ENCODE measurements at places on chromosomes 12 and 14.

DNA sequence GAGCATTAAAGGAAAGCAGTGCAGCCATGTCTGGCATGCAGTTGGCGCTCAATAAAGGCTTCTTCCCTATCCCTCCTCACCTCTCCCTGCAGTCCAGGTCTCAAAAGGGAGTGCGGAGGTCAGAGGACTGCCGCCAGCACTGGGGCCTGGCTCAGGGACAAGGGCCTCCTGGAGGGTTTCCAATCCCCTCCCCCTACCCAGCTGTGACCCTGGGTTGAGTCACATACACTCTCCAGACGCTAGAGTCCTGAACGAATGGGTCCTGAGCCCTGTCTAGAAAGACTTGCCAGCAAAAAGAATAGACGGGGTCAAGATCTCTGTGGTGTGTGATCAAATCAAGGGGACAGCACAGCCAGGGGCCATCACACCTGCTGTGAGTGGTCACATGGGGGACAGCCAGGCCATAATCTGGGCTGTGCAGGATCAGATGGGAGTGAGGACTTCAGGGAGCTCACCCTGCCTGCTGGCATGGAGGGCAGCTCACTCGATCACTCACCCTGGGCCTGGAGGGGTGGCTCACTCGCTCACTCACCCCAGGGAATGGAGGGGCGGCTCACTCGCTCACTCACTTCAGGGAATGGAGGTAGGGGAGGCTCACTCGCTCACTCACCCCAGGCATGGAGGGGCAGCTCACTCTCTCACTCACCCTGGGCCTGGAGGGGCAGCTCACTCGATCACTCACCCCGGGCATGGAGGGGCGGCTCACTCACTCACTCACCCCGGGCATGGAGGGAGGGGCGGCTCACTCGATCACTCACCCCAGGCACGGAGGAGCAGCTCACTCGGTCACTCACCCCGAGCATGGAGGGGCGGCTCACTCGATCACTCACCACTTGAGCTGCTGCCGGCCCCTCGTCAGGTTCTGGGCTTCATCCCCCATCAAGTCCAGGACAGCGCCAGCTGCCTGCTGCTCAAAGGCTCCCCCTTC lies 12.8 kb downstream of the CFAP73 start:
- peak; percentile 60 for DNase-seq
- H3K4me1 ChIP-seq, result peaks cover 31% of the 10 kb centered on the region
- H3K27me3 ChIP-seq, result no peaks in the 10 kb centered on the region
- H3K36me3 ChIP-seq, result peaks cover 85% of the 10 kb centered on the region

- H3K27ac ChIP-seq, result no peak overlapping the region
- H3K4me3 ChIP-seq, result no peak overlapping the region
Measured at GRCh38 chr14:76083796-76084765, 67.6 kb upstream of the GPATCH2L start.

GRCh38 chr12:32847287-32847686 lies 49.3 kb downstream of the PKP2 start:
- H3K4me1 ChIP-seq, result no peaks in the 10 kb centered on the region
- no peak overlapping the region for H3K4me3 ChIP-seq
- no peak for DNase-seq

DNA sequence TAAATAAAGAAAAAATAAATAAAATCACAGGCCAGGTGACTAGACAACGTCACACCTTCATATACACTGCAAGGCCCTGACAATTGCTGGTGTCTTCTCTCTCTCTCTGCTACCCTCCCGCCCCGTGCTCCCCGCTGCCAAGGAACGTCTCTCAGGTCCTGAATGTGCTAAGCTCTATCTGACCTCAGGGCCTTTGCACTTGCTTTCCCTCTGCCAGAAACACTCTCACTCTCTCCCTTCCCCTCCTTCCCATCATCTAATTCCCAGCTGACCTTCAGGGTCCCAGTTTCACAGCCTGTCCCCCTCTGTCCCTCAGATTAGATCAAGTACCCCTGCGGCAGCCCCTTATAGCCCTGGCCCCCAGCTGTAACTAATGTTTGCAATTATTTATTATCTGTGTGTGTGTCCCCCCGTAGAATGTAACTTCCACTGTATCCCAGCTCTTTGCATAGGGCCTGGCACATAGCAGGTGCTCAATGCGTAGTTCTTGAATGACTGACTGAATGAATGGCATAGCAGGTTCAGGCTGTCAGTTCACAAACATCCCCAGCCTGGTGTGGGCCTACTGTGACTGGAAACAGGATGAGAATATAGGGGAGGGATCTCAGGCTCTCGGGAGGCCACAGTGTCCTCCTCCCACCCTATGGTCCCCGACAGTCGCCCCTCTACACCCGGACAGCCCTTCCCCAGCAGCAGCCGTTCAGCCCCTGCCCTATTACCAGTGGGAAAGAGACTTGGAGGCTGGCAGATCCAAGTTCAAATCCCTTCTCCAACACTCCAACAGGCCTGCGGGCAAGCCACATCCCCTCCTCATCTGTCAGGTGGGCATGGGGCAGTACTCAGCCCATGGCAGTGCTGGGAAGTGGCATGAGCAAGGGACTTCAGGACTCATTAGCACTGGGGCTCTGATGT lies 6.6 kb downstream of the BEGAIN start:
- no peaks in the 10 kb centered on the region for H3K36me3 ChIP-seq
- no peaks in the 10 kb centered on the region for H3K27me3 ChIP-seq
- no peak overlapping the region for H3K4me3 ChIP-seq
- DNase-seq, result no peak

GRCh38 chr14:105944632-105945610 lies 418.5 kb downstream of the TMEM121 start:
- H3K36me3 ChIP-seq, result no peaks in the 10 kb centered on the region
- DNase-seq, result no peak
- H3K4me3 ChIP-seq, result no peak overlapping the region
- no peaks in the 10 kb centered on the region for H3K4me1 ChIP-seq

DNA sequence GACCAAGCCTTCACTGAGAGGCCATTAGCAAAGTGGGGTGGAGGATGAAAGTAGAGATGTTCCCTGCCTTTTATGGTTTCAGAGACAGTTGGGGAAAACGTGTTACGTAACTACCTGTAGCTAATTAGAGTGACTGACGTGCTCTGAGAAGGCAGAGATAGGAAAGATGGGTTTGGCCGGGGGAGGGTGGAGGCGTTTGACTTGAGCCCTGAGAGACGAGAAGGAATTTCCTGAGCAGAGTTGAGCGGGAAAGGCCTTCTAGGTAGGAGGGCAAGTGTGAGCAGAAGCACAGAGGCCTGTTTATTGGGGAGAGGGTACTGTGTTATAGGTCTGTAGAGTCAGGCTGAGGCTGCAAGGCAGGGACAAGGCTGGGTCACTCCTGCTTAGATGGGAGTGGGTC lies 8.6 kb downstream of the TUNAR start:
- no peaks in the 10 kb centered on the region for H3K4me1 ChIP-seq
- DNase-seq, result no peak
- no peak overlapping the region for H3K27ac ChIP-seq
- H3K4me3 ChIP-seq, result no peak overlapping the region

GRCh38 chr14:105205673-105206208 lies 24.6 kb upstream of the NUDT14 start:
- H3K27me3 ChIP-seq, result no peaks in the 10 kb centered on the region
- no peak overlapping the region for H3K27ac ChIP-seq
- H3K4me1 ChIP-seq, result peaks cover 24% of the 10 kb centered on the region
- peaks cover 34% of the 10 kb centered on the region for H3K36me3 ChIP-seq

GRCh38 chr12:55997535-55997859 lies 421 bp downstream of the SUOX start:
- no peaks in the 10 kb centered on the region for H3K27me3 ChIP-seq
- peak; percentile 3 for DNase-seq
- H3K36me3 ChIP-seq, result peaks cover 24% of the 10 kb centered on the region
- peak overlapping the region; percentile 52 for H3K27ac ChIP-seq

- H3K36me3 ChIP-seq, result no peaks in the 10 kb centered on the region
- DNase-seq, result peak; percentile 79
- H3K27me3 ChIP-seq, result no peaks in the 10 kb centered on the region
- H3K27ac ChIP-seq, result peak overlapping the region; percentile 34
Measured at GRCh38 chr14:93115069-93115820, 480 bp downstream of the ITPK1 start.

DNA sequence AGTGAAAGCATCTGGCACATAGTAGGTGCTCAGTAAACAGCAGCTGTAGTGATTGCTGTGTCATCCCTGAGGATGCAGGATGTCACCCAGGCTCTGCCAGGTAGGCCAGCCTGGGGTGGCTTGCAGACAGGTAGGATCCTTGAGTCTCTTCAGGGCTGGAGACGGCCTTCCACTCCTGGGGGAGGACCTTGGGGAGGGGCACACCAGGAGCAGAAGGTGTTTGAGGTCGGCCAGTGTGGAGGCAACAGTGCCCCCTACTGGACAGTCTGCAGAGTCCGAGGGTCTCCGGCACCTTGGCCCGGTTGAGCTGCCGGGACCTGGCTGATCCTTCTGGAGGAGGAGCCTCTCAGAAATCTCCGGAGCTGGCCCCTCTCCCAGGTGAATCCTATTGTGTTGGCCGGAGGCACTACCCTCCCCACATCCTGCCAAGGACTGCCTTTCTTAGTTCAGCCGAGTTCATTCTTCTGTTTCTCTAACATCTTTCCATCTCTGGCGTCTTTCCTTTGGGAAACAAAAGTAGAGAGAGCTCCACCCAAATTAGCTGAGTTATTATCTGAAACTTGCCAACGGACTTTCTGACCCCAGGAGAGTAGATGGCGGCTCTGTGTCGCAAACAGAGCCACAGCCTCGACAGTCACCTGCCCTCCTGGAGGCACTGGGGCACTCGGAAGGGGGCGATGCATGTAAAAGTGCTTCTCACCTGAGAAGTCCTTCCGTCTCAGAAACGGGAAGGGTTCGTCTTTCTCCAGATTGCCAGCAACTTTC lies 41.8 kb upstream of the CLMN start:
- peaks cover 16% of the 10 kb centered on the region for H3K27me3 ChIP-seq
- no peaks in the 10 kb centered on the region for H3K36me3 ChIP-seq
- no peak for DNase-seq
- H3K27ac ChIP-seq, result no peak overlapping the region
- H3K4me3 ChIP-seq, result no peak overlapping the region
- H3K4me1 ChIP-seq, result peaks cover 5% of the 10 kb centered on the region

DNA sequence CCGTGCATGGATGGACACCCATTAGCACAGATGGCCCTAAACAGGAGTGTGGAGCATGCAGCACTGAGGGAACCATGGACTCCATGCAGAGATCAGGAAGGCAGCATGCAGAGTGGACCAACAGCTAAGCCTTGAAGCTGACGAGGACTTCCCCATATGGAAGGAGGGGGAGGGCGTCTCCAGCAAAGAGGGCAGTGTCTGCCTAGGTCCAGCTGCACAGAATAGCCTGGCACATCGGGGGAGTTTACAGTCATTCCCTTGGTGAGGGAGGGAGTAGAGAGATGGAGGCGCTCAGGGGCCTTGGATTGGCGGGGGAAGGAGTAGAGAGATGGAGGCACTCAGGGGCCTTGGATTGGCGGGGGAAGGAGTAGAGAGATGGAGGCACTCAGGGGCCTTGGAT lies 64.5 kb downstream of the ANKRD9 start:
- H3K27ac ChIP-seq, result no peak overlapping the region
- no peak for DNase-seq
- H3K27me3 ChIP-seq, result no peaks in the 10 kb centered on the region
- H3K4me3 ChIP-seq, result no peak overlapping the region

DNA sequence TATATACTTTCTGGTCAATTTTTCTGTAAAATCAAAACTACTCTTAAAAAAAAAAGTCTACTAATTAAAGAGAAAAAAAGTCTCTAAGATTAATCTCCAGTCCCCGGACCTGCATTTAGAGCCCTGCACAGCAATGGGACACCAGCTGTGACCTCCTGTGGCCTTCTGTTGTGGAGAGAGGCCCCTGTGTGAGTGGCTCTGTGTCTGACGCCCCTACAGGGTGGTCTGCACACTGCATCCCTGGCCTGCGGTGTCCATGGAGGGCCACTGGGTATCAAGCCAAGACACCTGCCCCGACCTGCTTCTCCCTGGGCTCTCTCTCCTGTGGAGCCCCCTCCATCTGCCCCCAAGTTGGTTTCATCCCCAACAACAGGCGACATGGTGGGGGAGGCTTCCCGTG lies 248.0 kb upstream of the DIO3 start:
- no peak for DNase-seq
- no peaks in the 10 kb centered on the region for H3K36me3 ChIP-seq
- H3K27me3 ChIP-seq, result no peaks in the 10 kb centered on the region
- no peaks in the 10 kb centered on the region for H3K4me1 ChIP-seq
- no peak overlapping the region for H3K27ac ChIP-seq

- peaks cover 5% of the 10 kb centered on the region for H3K4me1 ChIP-seq
- no peak overlapping the region for H3K27ac ChIP-seq
- DNase-seq, result peak; percentile 77
- H3K27me3 ChIP-seq, result no peaks in the 10 kb centered on the region
Measured at GRCh38 chr12:24222968-24223367, 273.5 kb upstream of the SOX5 start.

DNA sequence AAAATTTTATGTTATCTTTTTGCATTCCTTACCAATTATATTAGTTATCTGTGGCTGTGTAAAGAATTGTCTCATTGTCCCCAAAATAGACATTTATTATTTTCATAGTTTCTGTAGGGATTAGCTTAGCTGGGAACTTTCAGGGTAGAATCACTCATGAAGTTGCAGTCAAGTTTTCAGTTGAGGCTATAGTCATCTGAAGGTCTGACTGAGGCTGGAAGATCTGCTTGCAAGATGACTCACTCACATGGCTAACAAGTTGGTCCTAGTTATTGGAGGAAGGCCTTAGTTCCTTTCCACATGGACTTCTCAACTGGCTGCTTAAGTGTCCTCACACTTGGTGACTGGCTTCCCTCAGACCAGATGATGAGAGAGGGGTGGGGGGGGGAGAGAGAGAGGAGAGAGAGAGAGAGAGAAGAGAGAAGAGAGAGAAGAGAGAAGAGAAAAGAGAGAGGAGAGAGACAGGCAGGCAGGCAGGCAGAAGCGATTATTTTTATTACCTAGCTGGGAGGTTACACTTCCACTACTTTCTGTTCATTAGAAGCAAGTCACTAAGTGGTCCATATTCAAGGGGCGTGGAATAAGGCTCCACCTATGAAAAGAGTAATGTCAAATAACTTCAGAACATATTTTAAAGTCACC lies 6.4 kb downstream of the AP5M1 start:
- DNase-seq, result no peak
- H3K27me3 ChIP-seq, result no peaks in the 10 kb centered on the region
- no peak overlapping the region for H3K4me3 ChIP-seq
- no peaks in the 10 kb centered on the region for H3K4me1 ChIP-seq

DNA sequence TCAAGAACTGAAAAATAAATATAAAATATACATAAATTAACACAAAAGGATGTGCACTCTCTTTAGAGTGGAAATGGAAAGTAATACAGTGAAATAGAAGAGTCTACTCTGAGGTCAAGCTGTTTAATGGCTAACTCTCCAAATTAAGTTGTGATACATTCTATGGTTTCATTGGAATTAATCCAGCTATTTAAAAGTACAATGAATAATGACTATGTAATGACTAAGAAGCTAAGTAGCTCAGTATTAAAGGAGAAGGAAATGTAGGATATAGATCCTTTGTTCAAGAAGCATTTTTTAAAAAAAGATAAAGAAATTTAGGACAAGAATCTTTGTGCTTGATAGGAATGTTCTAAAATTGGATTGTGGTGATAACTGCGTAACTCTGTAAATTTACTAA lies 85.3 kb downstream of the LRP6 start:
- no peaks in the 10 kb centered on the region for H3K4me1 ChIP-seq
- H3K27me3 ChIP-seq, result no peaks in the 10 kb centered on the region
- DNase-seq, result no peak
- H3K27ac ChIP-seq, result no peak overlapping the region

- no peaks in the 10 kb centered on the region for H3K27me3 ChIP-seq
- no peaks in the 10 kb centered on the region for H3K4me1 ChIP-seq
- no peak overlapping the region for H3K4me3 ChIP-seq
- no peak for DNase-seq
Measured at GRCh38 chr12:66739940-66740651, 61.2 kb upstream of the GRIP1 start.

Measured in mesenchymal stem cell (in vitro differentiated cells and primary cell).